Activated T-helper 1 cell treated with anti-CD3 and anti-CD28 coated beads, Interleukin-12 subunit alpha, Interleukin-12 subunit beta, Interleukin-2, Interleukin-4 antibody, amounts not matched to agents 30 ng/mL and 10 ng/mL and 1 ng/mL, durations not matched to agents 14 hours and 24 hours and 36 hours (primary cell): ENCODE measurements at places on chromosomes 3 and 15.

DNA sequence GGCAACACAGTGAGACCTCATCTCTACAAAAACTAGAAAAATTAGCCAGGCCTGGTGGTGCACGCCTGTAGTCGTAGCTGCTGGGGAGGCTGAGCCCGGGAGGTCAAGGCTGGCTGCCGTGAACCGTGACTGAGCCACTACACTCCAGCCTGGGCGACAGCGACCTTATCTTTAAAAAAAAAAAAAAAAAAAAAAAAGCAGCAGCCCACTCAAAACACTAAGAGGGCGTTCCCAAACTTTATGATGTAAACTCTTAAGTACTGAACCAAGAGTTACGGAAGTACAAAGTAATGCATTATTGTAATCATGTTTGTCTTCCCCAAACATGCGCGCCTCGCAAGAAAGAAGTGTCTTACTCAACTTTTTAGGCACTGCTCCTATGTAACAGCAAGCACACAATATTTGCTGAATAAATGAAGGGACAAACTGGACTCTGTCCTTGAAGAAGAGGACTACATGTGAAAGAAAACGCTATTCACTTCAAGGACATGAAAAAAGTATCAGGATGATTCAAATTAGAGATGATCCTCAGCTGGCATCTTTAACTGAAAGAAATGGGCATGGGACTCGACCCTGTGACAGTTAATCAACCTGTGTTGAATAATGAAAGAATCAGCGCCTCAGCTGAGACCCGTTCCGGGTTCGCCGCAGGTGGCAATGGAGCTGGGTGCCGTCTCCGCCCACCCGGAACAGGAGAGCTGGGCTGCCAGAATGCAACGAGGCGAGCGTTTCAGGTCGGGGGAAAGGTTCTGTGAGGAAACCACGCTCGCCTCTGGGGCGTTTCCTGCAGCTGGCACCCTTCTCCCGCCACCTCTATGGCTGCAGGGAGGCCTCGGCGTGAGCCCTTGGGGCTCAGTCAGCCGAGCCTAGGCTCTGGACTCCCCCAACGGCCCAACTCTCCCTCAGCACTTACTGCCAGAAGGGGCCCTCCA, 718 bp downstream of the SPG11 start:
- DNase-seq: peak; percentile 80

GRCh38 chr3:102105193-102105592, 255.9 kb downstream of the NFKBIZ start:
- DNase-seq: no peak

- DNase-seq: no peak
Observed at GRCh38 chr3:27614592-27614991, 107.5 kb downstream of the EOMES start.

DNA sequence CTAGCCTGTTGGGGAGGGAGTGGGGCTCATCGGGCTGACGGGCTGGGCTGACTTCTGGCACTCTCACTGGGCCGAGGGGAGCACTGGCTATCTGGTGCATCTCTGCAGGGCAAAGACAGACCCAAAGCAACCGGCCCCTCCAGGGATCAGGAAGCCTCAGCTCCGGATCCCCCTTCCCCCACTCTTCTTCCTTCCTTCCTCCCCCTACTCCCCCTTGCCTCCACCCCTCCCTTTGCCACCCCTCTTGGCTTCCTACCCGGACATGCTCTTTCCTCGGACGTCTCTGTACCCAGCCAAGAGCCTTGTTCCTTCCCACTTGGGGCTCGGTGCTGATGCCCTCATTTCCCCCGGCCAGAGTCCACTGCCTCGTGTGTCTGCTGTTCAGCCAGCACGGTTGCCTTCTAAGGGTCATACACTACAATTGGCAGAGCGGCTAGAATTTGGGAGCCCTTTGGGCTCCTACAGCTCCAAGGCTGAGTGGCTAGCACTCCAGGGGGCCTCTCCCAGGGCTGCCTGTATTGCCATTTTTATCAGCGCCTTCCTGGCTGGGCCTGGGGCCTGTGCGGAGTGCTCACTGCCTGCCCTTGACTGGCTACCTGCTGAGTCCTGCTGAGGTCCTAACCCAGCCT, 10.9 kb downstream of the SEMA3F start:
- DNase-seq: no peak
